ENCODE measurements at places on chromosomes 6 and 20.

GRCh38 chr6:137737836-137738596, 129.0 kb upstream of the TNFAIP3 start:
- no peak for DNase-seq

- no peak for DNase-seq
These were observed 29.5 kb downstream of the BEND6 start for GRCh38 chr6:56984361-56984760.

GRCh38 chr20:49938173-49939163, 2.3 kb downstream of the RNF114 start:
- no peak for DNase-seq

DNA sequence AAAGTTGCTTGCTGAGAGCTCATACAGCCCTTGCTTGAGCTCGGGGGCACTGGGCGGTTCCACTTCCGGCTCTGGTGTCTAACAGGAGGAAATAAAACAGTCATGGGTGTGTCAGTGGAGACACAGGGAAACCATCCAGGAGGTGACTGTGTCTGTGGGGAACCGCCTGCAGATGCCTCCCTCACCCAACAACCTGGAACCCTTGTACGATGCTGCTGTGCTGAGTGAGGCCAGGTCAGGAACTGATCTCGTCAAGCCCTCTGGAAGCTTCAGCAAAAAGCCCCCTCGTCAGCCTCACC, 15.5 kb downstream of the TXNDC5 start:
- no peak for DNase-seq

DNA sequence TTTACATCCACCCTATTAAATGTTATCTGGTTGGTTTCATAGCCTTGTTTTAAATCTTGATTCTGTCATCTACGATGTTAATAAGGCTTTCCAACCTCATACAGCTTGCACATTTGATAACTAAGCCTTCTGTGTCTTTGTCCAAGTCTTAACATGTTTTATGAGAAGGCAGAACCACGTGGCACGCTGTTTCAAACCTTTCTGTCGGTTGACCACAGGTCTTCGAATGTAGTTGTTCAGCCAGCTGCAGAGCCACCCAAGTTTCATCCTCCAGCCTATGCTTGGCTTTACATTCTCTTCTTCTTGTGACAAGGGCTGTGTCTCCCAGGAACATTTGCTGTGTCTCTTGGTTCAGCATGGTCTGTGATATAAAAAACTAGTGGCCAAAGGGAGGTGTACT, 15.7 kb upstream of the SGK2 start:
- no peak for DNase-seq

DNA sequence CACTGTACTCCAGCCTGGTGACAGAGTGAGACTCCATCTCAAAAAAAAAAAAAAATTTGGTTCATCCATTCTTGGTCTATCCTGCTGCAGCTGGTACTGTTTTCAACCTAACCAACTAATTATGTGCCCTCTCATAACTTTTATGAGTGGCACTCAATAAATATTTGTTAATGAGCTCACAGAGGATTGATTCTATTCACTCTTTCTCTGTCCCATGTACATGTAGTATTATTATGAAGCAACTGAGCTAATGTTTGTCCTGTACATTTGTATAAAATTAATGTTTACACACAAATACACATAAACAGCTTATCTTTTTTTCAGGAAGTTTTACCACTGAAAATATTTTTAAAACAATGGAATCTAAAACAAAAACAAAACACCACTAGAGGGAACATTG, 10.1 kb downstream of the RIPOR2 start:
- no peak for DNase-seq

GRCh38 chr6:35049900-35050756, 91.0 kb downstream of the TCP11 start:
- no peak for DNase-seq

DNA sequence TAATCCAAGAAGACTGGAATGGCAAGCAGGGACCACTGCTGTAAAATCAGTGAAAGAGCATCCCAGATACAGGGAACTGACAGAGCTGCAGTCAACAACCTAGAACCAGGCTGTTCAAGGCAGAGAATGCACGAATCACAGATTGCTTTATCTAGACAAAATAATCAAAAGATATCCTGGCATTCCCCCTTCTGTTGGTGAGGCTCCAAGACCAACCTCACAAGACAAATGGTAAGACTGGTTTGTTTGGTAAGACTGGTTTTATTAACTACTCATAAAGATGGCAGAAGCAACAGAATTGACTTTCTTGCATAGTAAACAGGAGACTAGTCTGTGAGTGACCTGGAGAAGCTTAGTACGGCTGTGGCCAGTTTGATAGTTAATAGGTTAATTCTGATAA, 88.8 kb upstream of the AHI1 start:
- no peak for DNase-seq

DNA sequence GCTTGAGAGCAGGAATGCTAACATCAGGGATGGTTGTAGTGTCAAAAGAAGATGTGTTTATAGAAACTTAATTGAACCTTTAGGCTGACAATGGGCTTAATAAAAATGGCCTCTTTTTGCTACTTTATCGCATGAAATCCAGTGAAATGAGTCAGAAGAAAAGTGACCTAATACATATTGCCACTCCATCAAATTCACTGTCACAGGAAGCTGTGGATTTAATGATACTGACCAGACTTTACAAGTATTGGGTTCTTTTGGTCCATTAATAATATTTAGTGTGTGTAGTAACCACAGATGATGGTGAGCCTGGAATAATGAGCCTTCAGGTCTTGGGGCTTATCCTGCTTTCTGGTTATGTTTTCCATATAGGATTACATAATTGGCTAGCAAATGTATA, 231.8 kb upstream of the GMDS start:
- DNase-seq: no peak

DNA sequence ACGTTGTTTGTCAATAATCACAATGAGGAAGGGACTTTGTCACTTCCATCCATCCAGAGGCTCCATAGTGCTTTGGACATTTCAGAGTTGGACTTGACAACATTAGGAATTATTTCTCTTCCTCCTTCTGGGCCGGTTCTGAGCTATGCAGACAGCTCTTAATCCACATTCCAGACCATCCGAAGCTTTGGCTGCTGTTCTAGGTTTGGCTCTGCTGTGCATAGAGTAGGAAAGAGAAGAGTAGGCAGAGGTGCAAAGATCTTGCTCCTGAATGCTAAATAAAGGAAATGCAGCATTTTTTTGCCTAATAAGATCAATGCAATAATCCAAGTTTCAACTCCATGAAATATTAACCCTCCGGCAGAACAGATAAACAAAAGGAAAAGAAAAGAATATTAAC, 251.8 kb upstream of the PRND start:
- no peak for DNase-seq

DNA sequence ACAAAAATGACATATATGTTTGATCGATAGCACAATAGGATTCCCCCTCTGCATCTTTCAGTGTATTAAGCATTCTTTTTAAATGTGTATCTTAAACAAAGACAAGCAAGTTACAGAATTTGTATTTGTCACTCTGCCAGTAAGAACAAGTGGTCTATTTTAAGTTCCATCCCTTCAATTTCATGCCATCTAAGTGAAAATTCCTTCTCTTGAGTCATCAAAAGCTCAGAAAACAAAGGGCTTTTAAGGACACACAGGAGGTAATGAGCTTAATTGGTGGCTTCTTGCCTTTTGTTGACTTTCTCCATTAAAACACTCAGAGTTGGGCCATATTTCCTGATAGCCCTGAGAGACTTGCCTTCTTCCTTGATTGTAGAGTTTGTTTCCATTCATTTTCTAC, 547.8 kb downstream of the TENT5A start:
- no peak for DNase-seq

DNA sequence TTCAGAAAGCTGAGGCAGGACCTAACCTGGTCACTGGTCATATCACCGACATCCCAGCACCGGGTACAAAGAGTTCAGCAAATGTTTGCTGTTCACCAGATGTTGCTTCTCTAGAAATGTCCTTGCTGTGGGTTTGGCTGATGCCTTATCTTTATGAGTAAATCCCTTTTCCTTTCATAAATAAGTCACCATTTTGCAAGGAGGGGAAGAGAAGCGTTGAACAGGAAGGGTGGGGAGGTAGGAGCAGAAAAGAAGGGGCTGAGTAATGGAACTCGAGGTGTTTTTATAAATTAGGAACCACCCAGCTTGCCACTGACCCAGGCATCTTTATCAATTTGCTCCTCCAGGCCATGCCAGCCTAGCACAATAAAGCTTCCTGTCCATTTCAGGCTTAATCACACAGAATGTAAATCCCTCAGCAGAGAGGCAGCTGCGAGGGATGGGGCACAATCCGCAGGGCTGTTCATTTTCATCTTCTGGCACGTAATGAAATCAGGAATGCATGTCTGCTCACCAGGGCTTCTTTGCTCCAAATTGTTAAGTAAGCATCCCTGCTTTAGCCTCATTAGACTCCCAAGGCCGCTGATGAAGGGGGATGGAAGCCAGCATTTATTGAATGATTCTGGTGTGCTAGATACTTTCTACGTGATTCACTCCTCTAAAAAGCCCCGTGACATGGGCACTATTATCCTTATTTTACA, 371.9 kb upstream of the CHD6 start:
- no peak for DNase-seq

DNA sequence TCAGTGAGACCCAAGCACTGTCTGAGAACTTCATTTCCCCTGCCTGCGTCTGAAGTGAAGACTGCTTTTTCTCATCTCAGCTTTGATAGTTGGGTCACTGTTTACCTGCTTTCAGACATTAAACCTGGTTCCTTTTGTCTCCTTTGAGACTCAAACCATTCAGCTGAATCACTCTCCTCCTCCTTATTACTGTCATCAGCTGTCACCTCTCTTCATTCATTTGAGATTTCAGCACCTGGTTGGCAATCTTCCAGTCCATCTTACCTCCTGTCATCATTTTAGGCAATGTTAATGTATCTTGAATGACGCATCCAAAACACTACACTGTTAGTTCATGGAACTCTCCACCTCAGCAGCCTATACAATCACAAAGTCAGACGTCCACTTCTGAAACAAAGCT, 34.3 kb upstream of the SOX4 start:
- DNase-seq: no peak

GRCh38 chr6:136184738-136185137, 65.4 kb downstream of the MTFR2 start:
- no peak for DNase-seq

GRCh38 chr20:36340593-36340990, 34.5 kb downstream of the DLGAP4 start:
- no peak for DNase-seq

Data from iPS DF 6.9 (cell line).